DND-41 (cell line): ENCODE measurements at places on chromosomes 12 and 14.

- 0 out of 2 replicates have a peak, but pooled peaks cover under 1% of the 10 kb centered on the region for H3K4me1 ChIP-seq
- no peak overlapping the region for H3K27ac ChIP-seq
- peaks cover 30% of the 10 kb centered on the region for H3K36me3 ChIP-seq
- no peaks in the 10 kb centered on the region for H3K27me3 ChIP-seq
Observed at GRCh38 chr12:67666605-67667004, 18.1 kb downstream of the DYRK2 start.

DNA sequence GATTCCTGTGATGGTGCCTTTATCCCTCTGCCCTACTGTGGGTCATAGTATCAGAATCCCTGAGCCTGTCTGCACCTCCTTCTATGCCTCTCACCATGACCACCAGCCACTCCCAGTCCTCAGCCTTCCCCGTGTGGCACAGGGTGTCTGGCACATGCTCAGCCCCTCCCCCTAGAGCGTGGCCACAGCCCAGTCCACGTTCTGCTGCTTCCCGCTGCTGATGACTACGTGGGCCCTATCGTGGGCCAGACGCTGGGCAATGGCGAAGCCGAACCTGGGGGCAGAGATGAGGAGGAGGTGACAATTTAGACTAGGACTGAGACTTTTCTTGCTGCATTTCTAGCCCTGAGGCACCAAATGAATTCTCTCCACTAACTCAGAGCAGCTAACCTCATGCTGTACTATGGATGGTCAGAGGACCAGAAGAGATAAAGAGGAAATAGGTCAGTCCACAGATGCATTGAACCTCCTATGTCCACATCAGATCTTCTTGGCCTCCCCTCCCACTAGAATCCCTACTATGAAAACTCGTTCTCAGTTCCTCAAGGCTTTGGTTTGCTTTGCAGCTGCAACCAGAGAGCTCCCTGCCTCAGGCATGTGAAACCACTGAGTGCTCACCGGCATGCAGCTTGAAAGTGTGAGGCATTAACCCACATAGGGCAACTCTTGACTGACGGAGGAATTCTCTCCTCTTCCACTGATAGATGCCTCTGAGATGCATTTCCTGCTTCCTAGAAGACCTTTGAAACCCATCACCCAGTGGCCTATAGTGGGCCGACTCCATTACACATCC, 126.3 kb upstream of the DHRS4 start:
- H3K4me3 ChIP-seq: no peak overlapping the region
- DNase-seq: no peak
- H3K27ac ChIP-seq: no peak overlapping the region
- no peaks in the 10 kb centered on the region for H3K36me3 ChIP-seq
- H3K27me3 ChIP-seq: peaks cover 10% of the 10 kb centered on the region

DNA sequence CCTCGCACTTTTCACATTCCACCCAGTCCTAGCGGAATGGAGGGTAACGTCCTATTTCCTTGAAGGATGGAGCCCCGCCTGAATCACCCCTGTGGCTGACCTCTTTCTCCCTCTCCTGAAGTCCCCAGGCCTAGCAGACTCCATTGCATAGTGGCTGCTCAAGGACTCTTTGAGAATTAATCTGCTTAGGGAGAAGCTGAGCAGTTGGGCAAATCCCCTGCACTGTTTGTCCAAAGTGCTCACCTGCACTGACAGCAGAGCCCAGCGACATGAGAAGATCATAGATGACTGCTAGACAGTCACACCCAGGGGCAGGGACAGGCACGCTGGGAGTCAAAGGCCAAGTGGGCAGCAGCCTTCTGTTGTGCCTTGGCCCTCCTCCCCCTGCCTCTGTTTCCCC, 37.7 kb upstream of the DICER1 start:
- peaks cover 3% of the 10 kb centered on the region for H3K27me3 ChIP-seq
- no peaks in the 10 kb centered on the region for H3K4me1 ChIP-seq
- no peak for DNase-seq
- no peak overlapping the region for H3K4me3 ChIP-seq
- H3K36me3 ChIP-seq: no peaks in the 10 kb centered on the region
- H3K27ac ChIP-seq: no peak overlapping the region

- no peak for DNase-seq
- H3K27me3 ChIP-seq: no peaks in the 10 kb centered on the region
- no peak overlapping the region for H3K4me3 ChIP-seq
- peaks cover 99% of the 10 kb centered on the region for H3K36me3 ChIP-seq
- H3K27ac ChIP-seq: no peak overlapping the region
Observed at GRCh38 chr14:52003324-52003723, 14.0 kb downstream of the RTRAF start.

DNA sequence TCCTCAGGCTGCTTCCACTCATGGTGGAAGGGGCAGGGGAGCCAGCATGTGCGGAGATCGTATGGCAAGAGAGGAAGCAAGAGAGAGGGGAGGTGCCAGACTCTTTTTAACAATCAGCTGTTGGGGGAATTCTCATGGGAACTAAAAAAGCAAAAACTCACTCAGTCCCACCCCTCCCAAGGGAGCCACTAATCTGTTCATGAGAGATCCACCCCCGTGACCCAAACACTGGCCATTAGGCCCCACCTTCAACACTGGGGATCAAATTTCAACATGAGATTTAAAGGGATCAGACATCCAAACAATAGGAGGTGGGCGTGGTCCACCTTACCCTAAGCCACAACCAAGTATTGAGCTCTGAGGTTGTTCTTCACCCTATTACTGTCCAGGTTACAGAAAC, 375.1 kb downstream of the GRIN2B start:
- H3K4me1 ChIP-seq: no peaks in the 10 kb centered on the region
- DNase-seq: no peak

GRCh38 chr14:32078858-32079216, 1.7 kb downstream of the ARHGAP5 start:
- H3K4me3 ChIP-seq: peak overlapping the region; percentile 91
- DNase-seq: no peak
- peaks cover 4% of the 10 kb centered on the region for H3K27me3 ChIP-seq
- peak overlapping the region; percentile 84 for H3K27ac ChIP-seq
- H3K36me3 ChIP-seq: no peaks in the 10 kb centered on the region; the same call in 1 of the 2 replicates

DNA sequence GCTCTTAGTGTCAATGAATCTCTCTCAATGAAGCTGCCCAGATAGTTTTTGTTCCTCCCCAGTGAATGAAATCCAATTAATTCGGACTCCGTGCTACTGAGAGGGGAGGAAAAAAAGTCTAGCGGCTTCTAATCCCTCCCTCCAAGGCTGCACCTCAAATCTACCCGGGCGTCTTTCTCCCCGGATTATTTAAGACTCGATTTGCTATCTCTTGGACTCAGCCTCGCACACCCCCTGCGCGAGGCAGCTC, 134 bp downstream of the DUSP6 start:
- peak overlapping the region; percentile 97 for H3K4me3 ChIP-seq
- no peaks in the 10 kb centered on the region for H3K27me3 ChIP-seq
- H3K27ac ChIP-seq: peak overlapping the region; percentile 96
- peaks cover 50% of the 10 kb centered on the region for H3K36me3 ChIP-seq
- no peak for DNase-seq
